CD14-positive monocyte (primary cell): ENCODE measurements at places on chromosomes 12 and 14.
A peak's percentile ranks its signal among the peaks of the same experiment; 100 is the strongest.

- DNase-seq: no peak
These were observed 47.9 kb downstream of the SYNE3 start for GRCh38 chr14:95468448-95469133.

DNA sequence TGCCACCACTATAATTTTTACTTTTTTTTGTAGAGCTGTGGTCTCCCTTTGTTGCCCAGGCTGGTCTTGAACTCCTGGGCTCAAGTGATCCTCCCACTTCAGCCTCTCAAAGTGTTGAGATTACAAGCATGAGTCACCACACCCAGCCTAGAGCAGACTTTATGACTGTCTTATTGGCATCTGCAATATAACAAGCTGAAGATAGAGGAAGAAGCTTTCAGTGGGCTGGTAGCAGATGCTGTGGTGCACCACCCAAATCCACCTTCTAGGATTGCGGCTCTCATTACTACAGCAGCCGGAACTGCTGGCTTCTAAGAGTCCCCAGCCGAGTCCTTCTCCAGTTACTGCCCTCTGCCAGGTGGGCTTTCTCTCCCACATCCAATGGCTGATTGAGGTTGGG, 7.6 kb upstream of the STK38L start:
- DNase-seq: peak; percentile 61

DNA sequence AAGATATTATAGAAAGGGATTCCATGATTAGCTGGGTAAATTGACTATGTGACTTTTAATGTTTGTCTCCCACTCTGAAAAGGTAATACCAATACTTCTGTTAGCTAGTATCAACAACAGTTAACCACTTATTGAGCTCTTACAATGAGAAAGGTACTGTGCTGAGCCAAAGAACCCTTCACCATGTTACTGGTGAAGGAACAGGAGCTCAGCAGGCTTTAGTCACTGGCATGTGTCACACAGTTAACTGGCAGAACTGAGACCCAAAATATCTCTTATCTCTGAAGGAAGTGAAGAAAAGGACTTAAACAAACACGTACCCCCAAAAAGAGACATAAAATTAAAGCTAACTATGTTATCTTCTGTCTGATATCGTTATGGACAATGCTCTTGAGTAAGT, 170.6 kb downstream of the MED13L start:
- no peak for DNase-seq

DNA sequence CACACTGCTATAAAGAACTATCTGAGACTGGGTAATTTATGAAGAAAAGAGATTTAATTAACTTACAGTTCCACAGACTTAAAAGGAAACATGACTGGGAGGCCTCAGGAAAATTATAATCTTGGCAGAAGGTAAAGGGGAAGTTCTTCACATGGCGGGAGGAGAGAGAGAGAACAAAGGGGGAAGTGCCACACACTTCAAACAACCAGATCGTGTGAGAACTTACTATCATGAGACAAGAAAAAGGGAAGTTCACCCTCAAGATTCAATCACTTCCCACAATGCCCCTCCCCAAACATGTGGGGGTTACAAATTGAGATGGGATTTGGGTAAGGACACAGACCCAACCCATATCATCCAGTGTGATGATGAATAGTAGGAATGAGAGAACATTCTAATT, 366.5 kb downstream of the LRFN5 start:
- DNase-seq: no peak

DNA sequence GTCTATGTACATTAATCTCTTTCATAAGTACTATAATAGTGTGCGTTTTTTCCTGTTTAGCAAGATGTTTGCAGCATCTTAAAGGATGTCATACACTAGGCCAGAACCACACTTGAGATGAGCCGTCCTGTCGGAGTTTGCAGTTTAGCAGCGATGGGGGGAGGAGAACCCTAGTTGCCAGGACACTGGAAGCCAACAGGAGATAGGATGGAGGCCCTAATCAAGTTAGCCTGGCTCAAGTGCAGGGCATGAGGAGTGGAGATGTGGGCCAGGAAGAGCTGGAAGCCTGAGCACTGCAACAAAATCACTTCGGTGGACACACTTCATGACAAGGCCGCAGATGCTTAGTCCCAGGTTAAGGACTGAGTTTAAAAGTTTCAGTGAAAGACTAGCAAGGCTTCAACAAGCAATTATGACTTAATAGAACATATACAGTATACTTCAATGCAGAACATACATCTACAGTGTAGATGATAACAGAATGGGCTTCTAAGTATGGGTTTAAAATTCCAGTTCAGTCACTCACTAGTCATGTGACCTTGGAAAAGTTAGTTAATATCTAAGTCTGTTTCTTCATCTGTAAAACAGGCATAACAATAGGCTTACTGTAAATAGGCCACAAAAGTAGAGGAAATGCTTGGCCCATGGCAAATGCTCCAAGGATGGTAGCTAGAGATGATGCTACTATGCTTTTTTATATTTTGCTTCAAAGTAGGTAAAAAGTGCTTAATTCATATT, 77.1 kb downstream of the PTPN21 start:
- DNase-seq: no peak

- DNase-seq: no peak
These were observed 145.6 kb upstream of the TMTC1 start for GRCh38 chr12:29929295-29929694.

GRCh38 chr12:50218386-50218785, 51.2 kb upstream of the CERS5 start:
- no peak for DNase-seq

DNA sequence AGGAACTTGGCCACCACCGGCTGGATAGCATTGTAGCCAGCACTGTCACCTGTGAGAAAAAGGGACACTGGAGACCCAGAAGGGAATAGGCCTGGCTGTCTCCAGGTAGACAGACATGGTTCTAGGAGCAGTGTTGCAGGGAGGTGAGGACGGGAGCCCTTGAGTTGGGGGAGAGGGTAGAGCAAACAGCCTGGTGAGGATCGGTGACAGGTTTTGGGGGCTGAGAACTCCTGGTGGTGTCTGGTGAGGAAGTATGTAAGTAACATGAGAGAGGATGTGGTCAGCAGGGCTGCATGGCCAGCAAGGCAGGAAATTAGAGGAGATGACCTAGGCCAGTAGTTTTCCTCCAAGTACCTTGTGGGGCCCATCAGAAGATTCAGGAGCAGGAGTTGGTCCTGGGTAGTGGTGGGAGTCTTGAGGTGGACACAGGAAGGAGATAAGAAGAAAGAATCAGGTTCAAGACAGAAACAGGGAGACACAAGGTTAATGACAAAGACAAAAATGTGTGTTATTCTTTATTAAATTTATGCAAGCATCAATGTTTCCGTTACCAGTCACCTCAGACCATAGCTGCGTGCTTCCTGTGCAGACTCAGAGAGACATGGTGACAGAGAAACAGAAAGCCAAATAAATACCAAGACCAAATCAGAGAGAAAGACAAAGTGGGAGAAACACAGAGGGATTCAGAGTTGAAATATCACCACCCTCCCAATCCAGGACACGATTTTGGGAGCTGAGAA, at the start of gene ARHGAP9:
Gene ARHGAP9, minus strand, starts transcription at position 491 of the 740 bp plus-strand sequence. Its CDS starts 460 bp downstream, at position 31.
- peak; percentile 47 for DNase-seq

- DNase-seq: peak; percentile 99
These were observed 1.7 kb upstream of the ANKRD33 start for GRCh38 chr12:51886021-51886710.

DNA sequence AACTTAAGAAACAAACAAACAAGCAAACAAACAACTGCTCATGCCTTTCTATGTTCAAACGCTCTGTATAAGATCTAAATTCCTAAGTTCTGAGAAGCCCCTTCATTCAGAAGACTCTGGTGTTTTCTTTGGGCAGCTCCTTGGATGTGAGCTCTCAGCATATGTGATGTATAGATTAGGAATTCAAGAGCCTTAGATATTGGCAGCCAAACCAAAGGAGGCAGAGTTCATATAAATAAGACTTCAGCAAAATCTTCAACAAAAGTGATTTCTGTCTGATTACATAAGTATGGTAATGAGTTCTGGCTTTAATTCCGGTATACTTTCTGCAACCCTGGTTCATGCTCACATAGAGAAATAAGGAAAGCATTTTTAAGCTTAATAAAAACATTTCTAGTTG, 145.6 kb downstream of the DYRK2 start:
- DNase-seq: no peak
